ENCODE measurements at places on chromosomes 1 and 21. TPM values are rescaled to one million over a fixed set of nuclear protein-coding genes. Genes with fewer than 3 reads are reported as not detected.

DNA sequence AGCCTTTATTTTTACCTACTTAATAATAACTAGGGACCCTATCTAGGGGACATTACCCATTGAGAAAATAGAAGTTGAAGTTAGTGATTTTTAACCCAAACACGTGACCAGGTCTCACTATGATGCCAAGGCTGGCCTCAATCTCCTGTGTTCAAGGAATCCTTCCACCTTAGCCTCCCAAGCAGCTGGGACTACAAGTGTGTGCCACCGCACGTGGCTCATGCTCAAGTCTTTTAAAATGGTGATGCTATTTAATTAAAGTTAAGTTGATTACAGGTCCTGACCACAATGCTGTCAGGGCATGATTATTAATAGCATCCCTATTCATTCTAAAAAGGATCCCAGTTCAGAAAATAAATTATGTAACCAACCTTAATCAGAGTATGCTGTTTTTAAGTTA is 25.0 kb downstream of the FUBP1 start:
- DNase-seq, result no peak

Gene CFAP141
- polyA plus RNA-seq, result not detected

GRCh38 chr1:114259511-114260160 is 106.0 kb upstream of the SYT6 start:
- DNase-seq, result no peak

GRCh38 chr1:105459759-105460158 is 1596.7 kb upstream of the PRMT6 start:
- no peak for DNase-seq
